ENCODE measurements at places on chromosomes 5 and 9. TPM values are rescaled to one million over a fixed set of nuclear protein-coding genes. Genes with fewer than 3 reads are reported as not detected.
A peak's percentile ranks its signal among the peaks of the same experiment; 100 is the strongest.

IFNA13 gene
- total RNA-seq = not detected

DNA sequence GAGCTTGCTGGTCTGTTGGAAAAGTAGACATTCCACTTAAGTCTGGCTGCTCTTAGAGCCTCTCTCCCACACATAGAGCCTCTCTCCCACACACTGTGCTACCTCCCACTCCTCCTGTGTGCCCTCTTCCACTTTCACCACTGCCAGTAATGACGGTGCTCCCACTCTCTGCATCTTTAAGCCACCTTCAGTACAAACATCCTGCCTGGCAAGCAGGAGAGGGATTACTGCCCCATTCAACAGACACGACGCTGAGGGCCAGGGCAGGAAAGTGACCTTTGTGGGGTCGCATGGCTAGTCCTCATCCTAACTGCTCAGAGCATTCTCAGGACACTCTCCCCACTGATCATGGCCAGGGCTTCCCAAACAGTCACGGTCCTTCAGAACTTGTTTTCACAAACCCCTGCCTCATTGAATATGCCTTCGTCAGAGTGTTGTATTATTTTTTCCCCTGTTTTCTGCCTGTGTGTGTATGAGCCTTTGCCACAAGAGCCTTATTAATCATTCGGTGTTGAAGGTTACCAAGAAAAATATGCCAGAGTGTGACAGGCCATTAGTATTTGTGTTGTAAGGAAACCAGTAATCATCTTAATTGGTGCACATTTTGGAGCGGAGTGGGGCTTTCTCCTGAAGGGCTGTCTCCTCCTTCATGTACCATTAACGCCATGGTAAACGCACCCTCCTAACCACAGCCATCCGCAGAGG, 87.1 kb upstream of the SAP30L start:
- peak; percentile 28 for DNase-seq

GRCh38 chr5:75566710-75567309, 44.4 kb upstream of the ANKDD1B start:
- peak; percentile 81 for DNase-seq

SOWAHA gene
- 0.42 TPM for total RNA-seq

DNA sequence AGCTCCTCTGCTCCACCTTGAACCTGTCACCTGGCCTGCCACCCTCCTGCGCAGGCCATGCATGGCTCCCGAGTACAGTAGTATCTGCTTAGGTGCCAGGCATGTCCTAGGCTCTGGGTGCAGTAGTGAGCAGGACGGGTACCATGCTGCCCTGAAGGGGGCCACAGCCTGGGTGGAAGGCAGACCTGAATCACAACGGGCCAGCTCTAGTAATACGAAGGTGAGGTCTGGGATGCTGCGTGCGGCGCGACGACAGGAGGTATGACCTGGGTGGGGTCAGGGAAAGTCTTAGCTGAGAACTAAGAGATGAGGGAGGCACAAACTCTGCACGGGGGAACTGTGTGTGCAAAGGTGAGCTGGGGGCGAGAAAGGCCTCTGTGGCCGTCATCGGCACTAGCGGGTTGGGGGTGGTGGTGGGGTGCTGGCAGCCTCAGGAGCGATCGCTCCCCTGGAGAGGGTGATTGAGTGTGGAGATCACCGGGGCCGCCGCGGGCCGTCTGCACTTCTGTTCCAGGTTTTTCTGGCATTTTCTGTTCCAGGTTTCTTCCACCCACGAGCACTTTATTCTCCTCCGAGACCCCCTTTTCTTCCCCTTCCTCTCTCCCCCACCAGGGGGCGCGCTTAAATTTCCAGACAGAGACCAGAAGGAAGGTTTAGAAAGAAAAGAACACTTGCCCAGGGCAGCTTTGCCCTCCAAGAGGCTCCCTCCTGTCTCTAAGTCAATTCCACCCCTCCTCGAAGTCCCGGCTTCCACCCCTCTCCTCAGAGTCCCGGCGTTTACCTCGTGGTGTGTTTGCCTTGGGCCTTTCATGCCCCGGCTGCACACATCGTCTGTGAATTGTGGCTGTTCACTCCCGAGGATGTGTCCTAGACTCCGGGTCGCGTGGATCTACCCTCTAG, 15.1 kb downstream of the PDLIM4 start:
- no peak for DNase-seq

DNA sequence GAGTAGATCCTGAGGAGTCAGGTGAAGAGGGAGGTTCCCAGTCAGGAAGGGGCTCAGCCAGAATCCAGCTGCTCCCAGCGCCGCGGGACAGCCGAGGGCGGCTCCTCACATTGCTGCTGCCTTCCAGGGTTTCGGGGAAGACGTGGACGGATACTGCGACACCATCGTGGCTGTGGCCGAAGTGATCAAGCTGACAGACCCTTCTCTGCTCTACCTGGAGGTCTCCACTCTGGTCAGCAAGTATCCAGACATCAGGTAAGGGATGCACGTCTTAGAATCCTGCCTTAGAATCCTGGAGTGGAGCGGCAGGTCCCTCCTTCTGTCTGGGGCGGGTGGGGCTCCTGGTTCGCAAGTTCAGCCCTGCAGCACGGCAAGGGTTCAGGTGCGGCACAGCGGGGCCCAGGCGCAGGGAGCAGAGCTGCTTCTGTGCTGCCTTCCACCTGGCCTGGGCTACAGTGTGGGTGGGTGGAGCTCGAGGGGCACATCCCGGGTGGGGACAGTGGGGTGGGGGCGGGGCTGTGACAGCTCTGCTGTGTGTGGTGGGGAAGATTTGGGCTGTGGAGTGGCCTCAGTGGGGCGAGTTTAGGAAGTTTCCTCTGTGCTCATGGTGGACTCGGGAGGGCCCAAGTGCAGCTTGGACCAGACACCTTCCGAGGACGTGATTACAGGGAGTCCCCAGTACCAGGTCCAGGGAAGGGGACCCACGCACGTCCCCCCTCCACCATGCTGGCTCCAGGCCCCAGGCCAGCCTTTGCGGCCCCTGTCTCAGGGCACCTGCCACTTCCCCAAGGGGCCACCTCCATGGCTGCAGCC, 22.8 kb downstream of the EXOC3 start:
- no peak for DNase-seq

RECK gene
- total RNA-seq = 7.6 TPM

DNA sequence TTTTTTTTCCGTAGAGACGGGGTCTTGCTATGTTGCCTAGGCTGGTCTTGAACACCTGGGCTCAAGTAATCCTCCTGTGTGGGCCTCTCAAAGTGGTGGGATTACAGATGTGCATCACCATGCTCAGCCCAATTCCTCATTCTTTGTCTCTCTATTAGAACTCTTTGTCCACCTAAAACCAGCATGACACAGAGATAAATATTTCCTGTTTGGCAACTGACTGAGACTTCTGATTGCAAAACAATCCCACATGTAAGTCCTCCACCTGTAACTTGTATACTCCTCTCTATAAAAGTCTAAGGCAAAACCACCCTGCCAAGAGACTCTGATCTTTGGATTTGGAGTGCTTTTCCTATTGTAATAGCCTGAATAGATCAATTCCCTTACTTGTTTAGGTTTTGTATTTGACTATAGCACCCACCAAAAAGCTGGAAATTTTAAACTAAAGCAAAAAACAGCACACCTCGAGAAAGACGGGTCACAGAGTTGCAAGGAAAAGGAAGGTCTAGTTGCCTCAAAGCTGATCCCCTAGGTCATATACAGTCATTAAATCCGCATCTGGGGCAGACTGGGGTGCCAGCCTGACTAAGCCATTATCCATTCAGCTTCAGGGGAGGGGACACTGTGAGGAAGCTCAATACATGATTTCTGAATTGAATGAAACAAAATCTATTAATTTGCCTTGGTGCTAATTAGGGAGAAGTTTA, 13.5 kb upstream of the KIF27 start:
- peak; percentile 41 for DNase-seq

SPATA31C2 gene
- not detected for total RNA-seq

DNA sequence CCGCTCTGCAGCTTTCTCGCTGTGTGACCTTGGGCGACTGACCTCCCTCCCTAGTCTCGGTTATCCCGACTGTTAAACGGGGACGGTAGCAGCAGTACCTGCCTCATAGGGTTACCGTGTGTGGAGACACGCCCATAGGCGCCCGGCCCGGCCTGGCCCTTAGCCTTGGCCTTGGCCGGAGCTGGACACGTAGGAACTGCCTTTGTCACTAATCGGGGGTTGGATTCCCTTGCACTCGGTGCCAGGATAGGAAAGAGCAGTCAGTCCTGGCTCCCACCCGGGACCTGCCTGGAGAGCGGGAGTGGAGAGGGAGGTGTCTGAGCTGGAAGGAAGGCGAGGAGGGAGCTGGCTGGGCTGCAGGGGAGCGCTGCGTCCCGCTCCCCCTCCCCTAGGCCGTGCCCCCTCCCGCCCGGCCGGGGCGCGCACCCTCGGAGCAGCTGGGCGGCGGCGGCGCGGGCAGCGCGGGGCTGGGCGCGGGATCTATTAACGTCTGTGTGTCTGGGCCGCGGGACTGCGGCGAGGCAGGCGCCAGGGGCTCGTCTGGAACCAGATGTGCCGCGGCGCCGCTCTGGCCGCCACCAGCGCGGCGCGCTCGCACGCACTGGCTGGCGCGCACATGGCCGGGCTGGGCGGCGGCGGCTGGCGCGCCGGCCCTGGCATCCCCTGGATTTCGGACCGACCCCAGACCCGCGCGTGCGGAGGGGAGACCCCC, 31.7 kb downstream of the PRRX2 start:
- peak; percentile 57 for DNase-seq

GRCh38 chr9:26263478-26263877, 585.2 kb upstream of the TUSC1 start:
- DNase-seq = no peak

NR2F1-AS1 gene
- 6.1 TPM for total RNA-seq

DBH gene
- total RNA-seq = not detected

DNA sequence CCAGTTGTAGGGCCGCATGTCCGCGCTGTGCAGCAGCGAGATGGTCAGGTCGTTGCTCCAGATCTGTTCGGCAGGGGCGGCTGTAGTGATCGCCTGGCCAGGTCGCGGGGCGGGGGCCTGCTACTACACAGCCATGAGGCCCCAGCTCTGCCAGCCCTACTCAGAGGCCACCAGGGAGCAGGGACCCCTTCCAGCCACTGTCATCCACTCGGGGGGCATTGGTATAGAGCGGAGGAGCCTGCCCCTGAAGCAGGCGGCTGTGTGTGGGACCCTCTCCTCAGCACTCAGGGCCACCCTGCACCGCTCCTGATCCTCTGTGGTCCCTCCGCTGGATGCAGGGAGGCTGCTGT, 1.7 kb downstream of the FBXW5 start:
- no peak for DNase-seq

GRCh38 chr5:83510260-83510659, 38.7 kb downstream of the VCAN start:
- DNase-seq = no peak

OR13F1 gene
- total RNA-seq = not detected

DNA sequence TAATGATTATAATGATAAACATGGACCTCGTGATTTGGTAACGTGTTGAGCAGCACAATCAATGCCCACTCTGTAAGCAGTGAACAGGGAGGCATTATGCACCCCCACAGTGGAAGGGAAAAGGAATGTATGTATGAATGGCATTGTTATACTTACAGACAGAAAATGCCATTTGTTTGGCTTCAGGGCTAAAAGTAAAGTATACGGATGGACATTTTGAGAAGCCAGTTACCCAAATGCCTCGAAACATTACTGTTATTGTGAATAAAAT, 260.2 kb upstream of the PPP1R2B start:
- DNase-seq = no peak

- DNase-seq = no peak
These were observed 81.8 kb downstream of the FBXO38 start for GRCh38 chr5:148465381-148466235.

PCDHGB6 gene
- 1.3 TPM for total RNA-seq

DNA sequence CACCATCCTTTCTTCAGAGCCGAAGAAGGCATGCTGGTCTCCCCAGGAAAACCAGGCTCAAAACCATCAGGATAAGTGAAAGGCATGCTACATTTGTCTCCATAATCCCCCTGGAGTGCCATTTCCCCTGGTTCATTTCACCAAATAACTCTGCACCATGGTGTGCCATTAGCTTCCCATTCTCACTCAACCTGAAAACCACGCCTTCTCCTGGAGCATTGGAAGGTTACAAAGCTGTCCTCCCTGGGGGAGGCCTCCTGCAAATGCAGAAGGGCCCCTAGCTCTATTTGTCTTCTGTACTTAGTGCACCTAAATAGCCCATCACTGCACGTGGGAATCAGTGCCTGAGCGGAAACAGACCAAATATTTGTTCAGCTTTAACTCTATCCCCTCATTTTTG, 90.2 kb upstream of the ICE1 start:
- peak; percentile 44 for DNase-seq

GRCh38 chr5:113375480-113376060, 59.2 kb downstream of the TSSK1B start:
- DNase-seq = no peak

DNA sequence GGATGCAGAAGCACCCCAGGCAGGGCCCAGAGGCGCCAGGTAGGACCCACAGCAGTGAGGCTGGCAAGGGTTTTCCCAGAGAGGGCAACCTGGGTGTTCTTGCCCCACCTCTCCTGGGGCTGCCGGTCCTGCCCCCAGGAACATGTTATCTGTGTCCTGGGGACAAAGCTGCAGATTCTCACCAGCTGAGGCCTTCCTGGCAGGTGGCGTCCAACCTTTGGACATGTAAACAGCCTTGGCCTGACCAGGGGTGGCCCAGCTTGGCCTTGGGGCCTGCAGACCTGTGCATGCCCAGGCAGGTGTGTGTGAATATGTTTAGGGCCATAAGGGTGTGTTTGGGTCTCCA, 101.8 kb upstream of the LARP1 start:
- DNase-seq = no peak

- DNase-seq = no peak
These were observed 43.7 kb downstream of the RASGRF2 start for GRCh38 chr5:81003811-81004386.

IL3 gene
- not detected for total RNA-seq

Measured in Daoy (cell line).